ENCODE measurements at places on chromosomes 4 and X.

GRCh38 chr4:74072739-74073138, 26.3 kb downstream of the CXCL2 start:
- DNase-seq = no peak

- DNase-seq = no peak
Observed at GRCh38 chr4:180330521-180330920, 1912.7 kb upstream of the TENM3 start.

- DNase-seq = no peak
Observed at GRCh38 chrX:9835585-9836210, 49.5 kb downstream of the SHROOM2 start.

DNA sequence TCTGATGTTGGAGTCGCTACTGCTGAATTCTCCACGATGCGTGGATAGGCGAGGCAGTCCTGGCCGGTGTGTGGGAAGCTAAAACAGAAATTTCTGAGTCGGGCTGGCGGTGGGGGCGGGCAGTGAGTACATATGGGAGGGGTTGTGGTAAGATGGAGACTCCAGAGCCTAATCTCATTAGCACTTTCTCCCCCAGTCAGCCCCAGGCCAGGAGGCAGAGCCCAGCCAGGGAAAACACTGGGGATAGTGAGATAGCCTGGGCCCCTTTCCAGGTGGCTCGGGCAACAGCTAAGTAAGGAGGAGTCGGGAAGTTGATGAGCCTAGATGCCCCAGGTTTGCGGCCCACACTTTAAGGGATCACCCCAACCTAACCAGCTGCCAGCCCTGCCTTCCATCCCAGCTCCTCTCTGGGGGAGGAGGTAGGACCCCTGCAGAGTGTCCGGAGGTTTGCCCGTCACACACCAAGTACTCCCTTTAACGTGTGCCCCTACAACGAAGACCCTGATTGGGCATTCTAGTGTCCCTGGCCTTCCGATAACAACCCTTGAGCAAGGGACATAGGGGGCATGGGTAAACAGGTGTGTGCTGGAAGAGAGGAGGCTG, 2.4 kb upstream of the LOC101059915 start:
- DNase-seq = no peak
